ENCODE measurements at places on chromosomes 2 and 18.

- no peak for DNase-seq
These were observed 41.0 kb downstream of the CEP192 start for GRCh38 chr18:13032173-13032572.

GRCh38 chr2:36371070-36371874, 15.7 kb downstream of the CRIM1 start:
- DNase-seq = no peak

DNA sequence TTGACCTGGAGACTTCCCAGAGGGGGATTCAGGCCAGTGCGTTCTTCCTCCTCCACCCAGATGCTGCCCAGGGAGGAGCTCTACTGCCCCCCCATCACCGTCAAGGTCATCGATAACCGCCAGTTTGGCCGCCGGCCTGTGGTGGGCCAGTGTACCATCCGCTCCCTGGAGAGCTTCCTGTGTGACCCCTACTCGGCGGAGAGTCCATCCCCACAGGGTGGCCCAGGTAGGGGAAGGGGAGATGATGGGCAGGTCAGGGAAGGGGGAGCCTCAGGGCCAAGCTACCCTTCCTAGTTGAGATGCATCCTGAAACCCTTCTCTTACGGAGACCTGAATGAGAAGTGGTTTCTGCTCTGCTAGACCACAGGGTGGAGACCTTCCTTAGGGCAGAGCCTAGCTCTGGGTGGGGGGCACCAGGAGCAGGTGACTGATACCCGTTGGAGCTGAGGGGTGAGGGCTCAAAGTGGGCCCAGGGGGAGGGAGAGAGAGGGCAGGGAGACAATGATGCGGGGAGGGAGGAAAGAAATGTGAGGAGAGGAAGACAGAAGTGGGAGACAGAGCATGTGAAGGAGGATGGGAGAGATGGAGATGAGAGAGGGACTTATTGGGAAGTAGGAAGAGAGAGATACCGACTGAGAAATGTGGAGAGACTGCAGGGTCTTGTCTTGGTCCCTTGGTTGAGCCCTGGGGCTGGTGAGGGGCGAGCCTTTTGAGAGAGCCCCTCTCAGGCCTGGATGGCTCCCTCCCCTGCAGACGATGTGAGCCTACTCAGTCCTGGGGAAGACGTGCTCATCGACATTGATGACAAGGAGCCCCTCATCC, 159.4 kb downstream of the DYSF start:
- no peak for DNase-seq

DNA sequence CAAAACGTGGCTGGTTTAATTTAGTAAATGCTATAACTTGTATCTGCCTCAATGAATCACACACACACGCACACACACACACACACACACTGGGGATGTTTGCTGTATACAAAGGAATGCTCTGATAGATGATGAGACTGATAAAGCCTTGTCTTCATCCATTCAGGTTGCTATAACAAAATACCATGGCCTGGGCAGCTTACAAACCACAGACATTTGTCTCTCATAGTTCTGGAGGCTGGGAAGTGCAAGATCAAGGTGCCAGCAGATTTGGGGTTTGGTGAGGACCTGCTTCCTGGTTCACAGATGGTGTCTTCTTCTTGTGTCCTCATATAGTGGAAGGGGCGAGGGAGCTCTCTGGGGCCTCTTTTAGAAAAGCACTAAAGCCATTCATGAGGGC, 149.5 kb upstream of the HDAC4 start:
- DNase-seq = no peak

GRCh38 chr18:76823587-76824011, 1.2 kb downstream of the ZNF236 start:
- DNase-seq = no peak

GRCh38 chr2:31446848-31447247, 32.3 kb upstream of the XDH start:
- no peak for DNase-seq

GRCh38 chr2:217331523-217332416, 471.9 kb upstream of the TNP1 start:
- DNase-seq = no peak

GRCh38 chr2:9760069-9760901, 83.0 kb upstream of the TAF1B start:
- DNase-seq = no peak

GRCh38 chr2:55428258-55428657, 8.6 kb upstream of the CCDC88A start:
- DNase-seq = no peak

DNA sequence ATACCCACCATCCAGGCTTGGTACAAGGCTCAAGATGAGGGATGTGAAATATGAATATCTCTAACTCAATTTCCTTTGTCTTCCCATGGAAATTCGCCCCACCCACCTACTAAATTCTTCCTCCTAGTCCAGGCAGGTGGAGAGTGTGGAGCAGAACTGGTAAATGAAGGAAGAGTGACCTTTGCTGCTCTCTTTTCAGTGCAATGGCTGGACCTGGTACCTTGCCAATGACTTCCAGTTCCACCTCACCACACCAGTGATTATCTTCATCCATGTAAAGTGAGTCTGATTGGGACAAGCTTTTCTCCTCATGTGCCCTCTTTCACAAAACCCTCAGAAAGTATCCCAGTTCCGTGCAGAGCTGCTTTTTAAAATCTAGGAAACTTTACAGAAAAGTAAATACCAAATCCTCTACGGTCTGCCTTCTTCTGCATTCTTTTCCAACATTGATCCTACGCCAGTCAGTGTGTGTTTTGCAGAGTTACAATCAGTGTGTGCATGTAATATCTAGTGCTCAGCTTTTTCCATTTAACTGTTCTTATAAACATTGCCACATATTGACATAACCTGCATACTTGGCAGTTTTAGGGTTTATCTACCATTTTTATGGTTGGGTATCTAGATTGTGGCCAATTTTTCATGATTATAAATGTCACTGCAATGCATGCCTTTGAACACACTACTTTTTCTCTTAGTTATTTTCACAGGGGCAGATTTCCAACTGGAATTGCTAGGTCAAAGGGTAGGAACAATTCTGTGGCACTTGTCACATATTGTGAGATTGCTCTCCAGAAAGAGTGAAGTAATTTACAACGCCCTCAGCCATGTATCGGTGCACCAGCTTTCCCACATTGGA, 86.5 kb upstream of the SEC11C start:
- no peak for DNase-seq

- DNase-seq = no peak
These were observed 93.7 kb upstream of the MYCN start for GRCh38 chr2:15846626-15847025.

Data from hematopoietic multipotent progenitor cell treated with erythropoietin and hydrocortisone succinate and interleukin-3 and kit ligand, for 15 days (in vitro differentiated cells).